Fibroblast of villous mesenchyme (primary cell): ENCODE measurements at places on chromosomes 16 and 17. TPM values are rescaled to one million over a fixed set of nuclear protein-coding genes. Genes with fewer than 3 reads are reported as not detected.

DNA sequence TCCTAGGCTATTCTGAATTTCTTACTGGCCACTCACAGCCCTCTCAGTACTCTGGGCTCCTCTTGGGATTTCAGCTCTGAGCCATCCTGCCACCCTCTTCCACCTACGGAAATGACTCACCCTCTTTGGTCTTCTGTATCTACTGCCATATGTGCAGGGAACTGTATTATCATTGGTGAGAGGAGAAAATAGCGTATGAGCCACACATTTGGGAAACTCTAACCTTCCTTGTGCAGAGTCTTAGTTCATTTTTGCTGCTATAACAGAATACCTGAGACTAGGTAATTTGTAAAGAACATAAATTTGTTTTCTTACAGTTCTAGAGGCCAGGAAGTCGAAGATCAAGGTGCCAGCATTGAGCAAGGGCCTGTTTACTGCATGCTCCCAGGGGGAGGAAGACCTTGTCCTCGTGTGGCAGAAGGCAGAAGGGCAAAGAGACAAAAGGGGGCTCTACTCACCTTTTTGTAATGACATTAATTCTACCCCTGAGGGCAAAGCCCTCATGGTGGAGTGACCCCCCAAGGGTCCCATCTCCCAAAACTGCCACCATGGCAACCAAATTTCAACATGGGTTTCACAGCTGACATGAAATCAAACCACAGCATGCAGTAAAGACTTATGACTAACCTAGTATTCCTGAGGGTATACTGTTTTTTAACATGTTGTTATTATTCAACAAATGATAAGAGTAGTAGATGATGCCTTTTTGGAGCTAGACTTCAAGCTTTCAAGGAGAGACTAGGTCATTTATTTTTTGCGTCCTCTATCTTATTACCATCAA is 191.8 kb downstream of the PRKCA start:
- peak; percentile 85 for DNase-seq

Gene CMTM2
- total RNA-seq: not detected in 2 replicates

GRCh38 chr17:30225112-30225511 is 10.4 kb downstream of the SLC6A4 start:
- DNase-seq: no peak

Gene HEXD
- total RNA-seq: 11.0 and 12.5 TPM in 2 replicates

- peak; percentile 17 for DNase-seq
Observed at GRCh38 chr17:80970044-80970761, 21.4 kb upstream of the CHMP6 start.

- DNase-seq: no peak
Observed at GRCh38 chr17:46796524-46796923, 22.0 kb downstream of the WNT3 start.

Gene TBC1D3H
- not detected in 2 replicates for total RNA-seq

- DNase-seq: peak; percentile 97
Observed at GRCh38 chr17:869086-869485, 86.9 kb downstream of the MRM3 start.

GRCh38 chr16:27676839-27677238 is 126.9 kb downstream of the KATNIP start:
- DNase-seq: no peak

Gene FOXJ1
- not detected in 2 replicates for total RNA-seq

- no peak for DNase-seq
Observed at GRCh38 chr17:78498848-78499247, 78.3 kb downstream of the DNAH17 start.

- no peak for DNase-seq
Observed at GRCh38 chr17:45111850-45112249, 20.5 kb downstream of the PLCD3 start.

DNA sequence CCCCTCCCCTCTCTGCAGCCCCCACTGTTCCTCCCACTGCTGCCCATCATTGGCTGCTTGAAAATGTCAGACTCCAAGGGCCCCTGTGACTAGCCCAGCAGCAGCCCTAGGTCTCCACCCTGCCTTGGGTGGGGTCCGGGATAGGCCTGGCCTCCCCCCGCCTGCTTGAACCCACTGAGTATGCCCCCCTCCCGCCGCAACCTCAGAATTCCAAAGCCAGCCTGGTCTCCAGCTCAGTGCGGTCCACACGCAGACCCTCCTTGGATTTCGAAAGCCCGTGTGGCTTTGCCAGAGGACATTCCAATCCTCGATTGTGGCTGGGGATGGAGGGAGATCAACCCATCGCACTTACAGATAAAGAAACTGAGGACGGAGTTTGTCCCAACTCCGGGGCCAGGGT is 6.4 kb downstream of the DPEP1 start:
- peak; percentile 65 for DNase-seq

- DNase-seq: peak; percentile 13
Observed at GRCh38 chr17:18961634-18962493, 9.9 kb downstream of the SLC5A10 start.

GRCh38 chr16:85082173-85083050 is 29.9 kb downstream of the CIBAR2 start:
- no peak for DNase-seq

Gene SPATA22
- total RNA-seq: 1.3 and 3.5 TPM in 2 replicates

Gene AGRP
- total RNA-seq: not detected in 2 replicates

Gene HOXB9
- not detected in 2 replicates for total RNA-seq

DNA sequence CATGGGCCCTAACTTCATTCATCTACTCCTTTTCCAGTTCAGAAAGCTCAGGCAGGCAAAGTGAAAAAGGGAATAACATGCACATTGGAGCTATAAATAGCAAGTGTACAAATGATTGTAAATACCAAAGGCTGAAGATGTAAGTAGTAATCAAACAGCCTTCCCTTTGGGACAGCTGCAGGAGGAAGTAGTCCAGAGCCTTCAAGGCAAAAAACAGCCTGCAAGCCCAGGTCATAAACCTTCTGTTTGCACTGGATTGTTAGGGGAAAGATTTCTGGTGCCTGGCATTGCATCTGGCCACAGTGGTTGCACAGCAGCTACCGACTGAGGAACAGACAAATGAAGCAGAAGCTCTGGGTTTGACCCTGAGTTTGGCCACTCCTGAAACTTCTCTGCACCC is 98.6 kb upstream of the PMFBP1 start:
- DNase-seq: peak; percentile 63

Gene TBC1D3E
- 0.32 TPM in 1 of 2 replicates, not detected in the other for total RNA-seq

- DNase-seq: no peak
Observed at GRCh38 chr17:14427900-14428647, 127.2 kb downstream of the HS3ST3B1 start.

- DNase-seq: no peak
Observed at GRCh38 chr17:4610162-4610561, 25.8 kb downstream of the SMTNL2 start.

- DNase-seq: no peak
Observed at GRCh38 chr16:83196796-83197195, 570.0 kb downstream of the CDH13 start.

Gene ZP2
- total RNA-seq: not detected in 2 replicates

DNA sequence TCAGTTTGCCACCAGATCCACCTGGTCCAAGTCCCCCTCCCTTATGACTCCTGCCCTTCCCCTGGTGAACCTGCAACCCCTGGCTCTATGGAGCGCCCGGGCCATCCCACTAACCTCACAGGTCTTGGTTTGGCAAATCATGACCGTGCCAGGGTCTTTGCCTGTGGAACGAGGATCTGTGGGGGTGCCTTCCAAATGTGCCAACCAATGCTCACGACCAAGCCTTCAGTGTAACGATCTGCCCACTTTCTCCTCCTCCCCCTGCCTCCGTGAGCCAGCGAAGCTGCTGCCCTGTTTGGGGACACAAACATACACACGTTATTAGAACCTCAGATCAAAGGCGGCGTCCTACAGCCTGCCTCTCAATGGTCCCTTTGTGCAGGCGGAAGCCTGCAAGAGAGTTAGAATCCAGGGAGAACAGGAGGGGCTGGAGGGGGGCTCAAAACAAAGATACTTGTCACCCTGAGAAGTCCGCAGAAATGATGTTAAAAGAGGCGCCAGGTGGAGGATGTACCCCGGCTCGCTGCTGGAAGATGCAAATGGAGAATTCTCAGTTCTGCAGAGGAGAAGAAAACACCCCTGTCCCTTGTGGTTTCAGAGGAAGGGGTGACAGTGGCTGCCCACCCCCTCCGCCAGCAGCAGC is 9.0 kb upstream of the NKD1 start:
- no peak for DNase-seq

- peak; percentile 82 for DNase-seq
Observed at GRCh38 chr16:83305092-83305491, 502.7 kb upstream of the HSBP1 start.

DNA sequence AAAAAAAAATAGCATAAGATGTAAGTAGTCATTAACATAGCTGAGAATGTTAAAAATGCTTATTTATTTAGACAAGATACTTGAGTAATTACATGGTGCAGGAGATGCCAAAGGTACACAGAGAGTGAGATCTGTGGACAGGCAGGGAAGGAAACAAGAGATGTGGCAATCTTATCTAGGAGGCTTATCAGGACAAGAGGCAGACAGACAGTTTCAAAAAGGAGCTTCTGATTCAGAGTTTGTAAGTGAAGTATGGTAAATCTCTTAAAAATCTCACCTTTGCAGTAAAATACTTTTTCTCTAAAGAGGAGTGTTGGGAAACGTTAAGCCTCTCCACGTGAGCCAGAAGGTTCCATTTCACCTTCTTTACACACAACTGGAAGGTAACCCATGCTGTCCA is 19.9 kb upstream of the GHDC start:
- no peak for DNase-seq

GRCh38 chr16:72800524-72801161 is 247.3 kb downstream of the ZFHX3 start:
- DNase-seq: no peak

Gene CACNG1
- not detected in 2 replicates for total RNA-seq

Gene SNX20
- not detected in 2 replicates for total RNA-seq
